ENCODE measurements at places on chromosomes 3 and 15.

DNA sequence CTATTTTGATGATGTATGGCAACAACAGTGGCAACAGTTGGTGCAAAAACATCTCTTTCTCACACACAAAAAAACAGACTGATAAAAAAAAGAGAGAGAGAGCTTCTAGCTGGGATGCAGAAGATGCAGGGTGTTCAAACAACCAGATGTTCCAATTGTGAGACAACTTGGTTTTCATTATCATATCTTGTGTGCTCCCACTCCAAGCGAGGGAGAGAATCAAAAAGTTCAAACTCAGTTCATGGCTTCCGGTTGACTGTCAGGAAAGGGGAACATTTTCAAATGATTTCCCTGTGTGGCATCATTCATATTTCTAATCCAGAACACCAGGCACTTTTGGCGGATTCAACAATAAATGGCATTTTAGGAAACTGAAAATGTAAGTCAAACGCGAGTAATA, 72.1 kb downstream of the RSL24D1 start:
- no peaks in the 10 kb centered on the region for H3K4me1 ChIP-seq
- no peak for DNase-seq
- H3K36me3 ChIP-seq, result no peaks in the 10 kb centered on the region
- no peak overlapping the region for H3K4me3 ChIP-seq
- H3K27me3 ChIP-seq, result peaks cover 22% of the 10 kb centered on the region
- H3K27ac ChIP-seq, result no peak overlapping the region

DNA sequence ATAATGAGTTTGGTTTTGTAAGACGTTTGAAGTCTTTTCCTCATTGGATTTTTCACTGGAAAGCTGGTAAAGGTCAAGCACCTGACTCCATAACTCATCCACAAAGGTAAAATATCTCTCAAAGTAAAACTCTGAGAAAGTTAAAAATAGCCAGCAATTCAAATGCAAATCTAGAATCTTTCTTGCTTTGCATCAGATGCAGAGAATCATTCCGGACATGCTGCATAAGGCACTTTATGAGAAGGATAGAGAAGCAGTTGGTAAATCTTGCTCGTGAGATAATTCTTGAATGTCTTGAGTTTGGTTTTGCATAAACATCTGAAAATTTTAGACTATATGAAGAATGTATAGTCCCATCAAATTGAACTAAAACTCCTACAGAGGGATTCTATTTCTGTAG, 9.1 kb downstream of the KCNMB2 start:
- H3K4me3 ChIP-seq, result no peak overlapping the region
- H3K27me3 ChIP-seq, result peaks cover 7% of the 10 kb centered on the region
- no peak overlapping the region for H3K27ac ChIP-seq
- DNase-seq, result no peak

DNA sequence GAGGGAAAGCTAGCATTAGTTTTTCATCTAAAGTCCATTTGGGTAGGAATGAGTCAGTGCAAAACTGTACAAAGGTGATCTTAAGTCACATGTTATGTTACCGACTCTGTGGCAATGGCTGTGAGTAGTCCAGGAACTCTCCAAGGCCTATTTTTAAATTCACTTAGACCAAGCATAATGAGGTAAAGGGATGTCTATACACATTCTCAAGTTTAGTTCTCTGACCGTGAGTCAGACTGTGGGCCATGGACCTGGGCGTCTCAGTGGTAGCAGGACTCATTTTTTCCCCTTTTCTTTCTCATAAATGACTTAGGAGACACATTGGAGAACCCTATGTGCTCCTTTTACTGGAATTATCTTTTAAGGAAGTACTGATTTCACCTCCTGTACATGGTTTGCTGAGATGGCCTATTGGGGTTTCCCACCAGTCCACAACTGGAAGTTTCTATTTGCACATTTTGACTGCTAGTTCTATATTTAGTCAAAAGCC, 488.7 kb upstream of the TPRG1 start:
- H3K4me3 ChIP-seq, result no peak overlapping the region
- no peaks in the 10 kb centered on the region for H3K36me3 ChIP-seq
- H3K4me1 ChIP-seq, result no peaks in the 10 kb centered on the region
- H3K27me3 ChIP-seq, result no peaks in the 10 kb centered on the region

- H3K4me3 ChIP-seq, result no peak overlapping the region
- H3K4me1 ChIP-seq, result no peaks in the 10 kb centered on the region
- no peaks in the 10 kb centered on the region for H3K36me3 ChIP-seq
- DNase-seq, result no peak
- H3K27ac ChIP-seq, result no peak overlapping the region
- H3K27me3 ChIP-seq, result no peaks in the 10 kb centered on the region
Measured at GRCh38 chr3:112958811-112959560, 15.9 kb downstream of the CD200R1 start.

DNA sequence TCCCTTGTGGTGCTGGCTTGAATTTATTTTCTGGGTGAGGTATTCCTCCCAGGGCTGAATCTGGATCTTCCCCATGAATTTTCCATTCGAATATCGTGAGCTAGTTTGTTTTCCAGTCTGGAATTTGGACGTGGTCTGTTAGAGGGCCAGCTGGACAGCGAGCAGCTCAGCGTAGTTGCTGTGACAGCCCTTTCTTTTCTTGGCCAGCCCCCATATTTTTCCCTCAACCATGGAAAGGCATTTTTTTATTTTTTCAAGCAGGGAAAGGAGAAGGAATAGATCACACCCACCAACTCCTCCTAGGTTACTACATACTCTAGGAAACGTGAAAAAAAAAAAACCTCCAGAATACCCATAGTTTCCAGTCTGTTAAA, 152.0 kb downstream of the KLHL25 start:
- H3K4me1 ChIP-seq, result peaks cover 4% of the 10 kb centered on the region
- no peak for DNase-seq
- no peak overlapping the region for H3K27ac ChIP-seq
- H3K4me3 ChIP-seq, result no peak overlapping the region
- H3K36me3 ChIP-seq, result peaks cover 24% of the 10 kb centered on the region

GRCh38 chr15:50911621-50912020, 3.1 kb downstream of the AP4E1 start:
- no peak overlapping the region for H3K4me3 ChIP-seq
- peaks cover 7% of the 10 kb centered on the region for H3K4me1 ChIP-seq
- H3K27me3 ChIP-seq, result no peaks in the 10 kb centered on the region
- H3K27ac ChIP-seq, result no peak overlapping the region
- H3K36me3 ChIP-seq, result peaks cover 2% of the 10 kb centered on the region

DNA sequence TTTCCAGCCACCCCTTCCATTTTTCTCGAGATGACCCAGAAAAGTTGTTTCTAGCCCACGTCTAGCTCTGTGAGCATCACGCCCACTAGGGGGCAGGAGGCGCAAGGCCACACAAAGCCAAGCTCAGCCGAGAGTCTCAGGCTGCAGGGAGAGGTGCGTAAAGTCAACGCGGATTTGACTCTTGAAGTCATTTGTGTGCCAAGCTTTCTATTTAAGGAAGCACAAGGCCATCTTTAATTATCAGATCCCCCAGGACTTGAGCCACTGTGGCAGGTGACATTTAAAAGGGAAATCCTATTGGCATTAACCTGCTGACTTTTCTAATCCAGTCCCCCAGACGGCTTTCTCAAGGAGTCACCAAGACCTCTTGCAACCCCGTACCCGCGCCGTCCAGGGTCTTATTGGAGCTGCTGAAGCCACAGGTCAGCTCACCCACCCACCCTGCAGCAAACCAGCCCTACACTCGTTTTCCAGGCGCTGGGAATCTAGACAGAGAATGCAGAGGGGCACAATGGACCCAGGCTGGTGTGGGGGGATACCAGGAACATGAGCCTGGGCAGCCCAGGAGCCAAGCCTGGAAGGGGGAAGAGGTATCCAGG, 62.1 kb downstream of the CAPN7 start:
- no peaks in the 10 kb centered on the region for H3K27me3 ChIP-seq
- H3K4me1 ChIP-seq, result no peaks in the 10 kb centered on the region
- H3K36me3 ChIP-seq, result peaks cover under 1% of the 10 kb centered on the region
- no peak overlapping the region for H3K27ac ChIP-seq
- peak; percentile 72 for DNase-seq

DNA sequence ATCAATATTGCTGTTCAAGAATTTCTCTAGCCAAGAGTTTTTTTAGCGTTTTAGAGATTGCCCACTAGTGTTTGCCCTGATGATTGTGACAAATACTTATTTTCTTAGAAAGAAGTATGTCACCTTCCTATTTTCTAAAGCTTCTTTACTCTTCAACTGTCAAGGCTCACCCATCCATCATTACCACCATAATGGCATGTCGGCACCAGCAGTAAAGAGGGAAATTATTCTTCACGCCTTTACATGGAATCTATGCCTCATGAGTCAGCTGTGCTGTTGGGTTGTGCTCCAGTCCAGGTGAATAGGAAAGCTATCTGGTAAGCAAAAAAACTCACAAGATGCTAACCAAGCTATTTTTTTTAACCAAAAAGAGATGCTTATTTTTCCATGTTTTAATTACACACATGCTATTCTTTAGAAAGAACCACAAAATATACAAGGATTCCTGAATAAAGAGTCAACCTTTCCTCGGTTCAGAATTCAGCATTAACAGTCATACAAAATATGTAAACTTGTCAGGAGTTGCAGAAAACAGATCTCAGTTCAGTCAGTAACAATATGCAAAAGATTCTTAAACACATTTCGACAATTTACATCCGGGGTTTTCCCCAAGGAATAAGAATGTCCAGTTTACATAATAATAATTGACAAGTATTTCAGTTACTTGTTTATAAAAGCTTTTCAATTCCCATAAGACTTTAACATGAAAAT, 128.0 kb downstream of the ATP8B4 start:
- no peaks in the 10 kb centered on the region for H3K4me1 ChIP-seq
- H3K36me3 ChIP-seq, result no peaks in the 10 kb centered on the region
- H3K4me3 ChIP-seq, result no peak overlapping the region
- no peaks in the 10 kb centered on the region for H3K27me3 ChIP-seq

DNA sequence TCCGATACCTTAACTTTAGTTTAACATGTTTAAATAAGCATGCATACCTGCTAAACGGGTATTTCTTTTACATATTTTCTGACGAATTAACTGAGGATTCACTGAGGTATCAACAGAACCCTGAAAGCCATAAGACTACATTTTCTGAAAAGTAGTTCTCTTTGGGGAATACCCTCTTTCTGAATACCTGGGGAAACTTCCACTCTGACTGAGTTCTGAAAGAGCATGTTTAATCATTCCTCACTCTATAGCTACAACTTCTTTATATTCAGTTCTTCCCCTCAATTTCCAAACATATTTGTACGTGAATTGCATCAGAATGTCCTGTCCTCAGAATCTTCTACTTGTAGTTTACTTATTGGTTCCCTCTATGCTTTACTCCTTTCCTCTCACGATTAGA, 403.0 kb downstream of the ROBO1 start:
- peaks cover 11% of the 10 kb centered on the region for H3K4me1 ChIP-seq
- no peak overlapping the region for H3K27ac ChIP-seq
- no peak overlapping the region for H3K4me3 ChIP-seq
- no peaks in the 10 kb centered on the region for H3K36me3 ChIP-seq

DNA sequence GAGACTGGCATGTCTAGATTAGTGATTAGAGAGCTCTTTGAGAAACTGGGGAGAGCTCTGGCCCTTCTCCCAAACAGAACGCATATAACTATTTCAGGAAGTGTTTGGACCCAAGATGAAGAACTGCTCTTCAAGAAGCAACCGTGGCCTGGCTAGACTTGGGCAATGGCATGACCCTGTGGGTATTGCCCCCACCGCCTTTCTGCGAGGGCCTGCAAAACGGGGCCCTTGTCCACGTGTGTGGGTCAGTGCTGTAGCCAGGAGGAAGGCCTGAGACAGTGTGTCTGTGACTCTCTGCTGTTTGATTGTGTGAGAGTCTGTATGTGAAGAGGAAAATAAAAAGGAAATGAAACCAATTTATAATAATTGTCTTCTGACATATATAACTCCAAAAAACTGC, 42.5 kb downstream of the EEFSEC start:
- no peak for DNase-seq
- no peaks in the 10 kb centered on the region for H3K27me3 ChIP-seq
- H3K4me1 ChIP-seq, result peaks cover 13% of the 10 kb centered on the region
- no peaks in the 10 kb centered on the region for H3K36me3 ChIP-seq
- no peak overlapping the region for H3K4me3 ChIP-seq

Measured in progenitor cell of endocrine pancreas (in vitro differentiated cells).